Tongue (tissue), 3 donors: ENCODE measurements at places on chromosomes 3 and 15. TPM values are rescaled to one million over a fixed set of nuclear protein-coding genes. Genes with fewer than 3 reads are reported as not detected.

The NAALADL2 gene
- 76.0 TPM for total RNA-seq

The ITPR1 gene
- total RNA-seq, result 47.3 TPM

The C15orf62 gene
- total RNA-seq, result 0.51 TPM

The SERPINI2 gene
- 2.2 TPM for total RNA-seq

The GPR27 gene
- 5.1 TPM for total RNA-seq

The ITIH3 gene
- total RNA-seq, result 0.62 TPM

The ZIC4 gene
- total RNA-seq, result 1.0 TPM

The CYP11A1 gene
- total RNA-seq, result 0.21 TPM

The TUSC7 gene
- total RNA-seq, result not detected

The CCDC33 gene
- total RNA-seq, result 0.41 TPM

The STRIT1 gene
- 3.9 TPM for total RNA-seq

The KNG1 gene
- not detected for total RNA-seq

The CLSTN2 gene
- 20.1 TPM for total RNA-seq

The NLGN1 gene
- 12.6 TPM for total RNA-seq

The RTP1 gene
- 1.0 TPM for total RNA-seq

The ALDH1A3 gene
- 59.0 TPM for total RNA-seq
